ENCODE measurements at places on chromosomes 12 and 14.

GRCh38 chr12:48182631-48183030, 813 bp upstream of the CCDC184 start:
- no peak for DNase-seq

DNA sequence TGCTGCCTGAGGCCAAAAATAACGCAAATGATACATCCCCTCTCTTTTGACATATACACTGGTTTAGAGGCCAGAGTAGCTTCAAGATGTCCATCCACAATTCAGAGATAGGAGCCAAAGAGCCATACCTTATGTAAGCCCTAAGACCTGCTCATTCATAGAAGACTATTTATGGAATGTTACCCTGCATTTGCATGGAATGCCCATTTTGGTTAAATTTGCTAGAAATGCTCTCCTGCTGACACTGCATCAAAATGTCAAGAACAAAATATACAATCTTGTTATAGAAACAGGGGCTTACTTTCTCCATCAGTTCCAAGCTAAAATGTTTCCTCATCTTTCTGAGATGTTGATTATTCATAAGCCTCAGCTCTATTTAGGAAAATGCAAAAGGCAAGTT, 183.3 kb upstream of the CDKN3 start:
- no peak for DNase-seq

GRCh38 chr14:71355324-71356201, 448.3 kb downstream of the PCNX1 start:
- DNase-seq = peak; percentile 49

DNA sequence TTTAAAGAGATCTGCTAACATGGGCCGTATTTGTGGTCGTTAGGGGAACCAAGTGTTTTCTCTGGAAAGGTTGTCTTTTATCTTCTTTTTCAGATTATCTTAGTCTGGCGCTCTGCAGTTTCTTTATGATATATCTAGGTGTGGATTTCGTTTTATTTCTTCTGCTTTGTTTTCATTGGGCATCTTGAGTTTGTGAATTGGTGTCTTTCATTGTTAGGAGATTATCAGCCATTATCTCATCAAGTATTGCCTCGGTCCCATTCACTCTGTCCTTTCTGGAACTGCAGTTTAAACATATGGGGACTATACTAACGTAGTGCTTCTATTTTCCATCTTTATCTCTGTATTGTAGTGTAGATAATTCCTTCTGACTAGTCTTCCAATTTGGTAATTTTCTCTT, 60.4 kb downstream of the BICDL1 start:
- DNase-seq = no peak

DNA sequence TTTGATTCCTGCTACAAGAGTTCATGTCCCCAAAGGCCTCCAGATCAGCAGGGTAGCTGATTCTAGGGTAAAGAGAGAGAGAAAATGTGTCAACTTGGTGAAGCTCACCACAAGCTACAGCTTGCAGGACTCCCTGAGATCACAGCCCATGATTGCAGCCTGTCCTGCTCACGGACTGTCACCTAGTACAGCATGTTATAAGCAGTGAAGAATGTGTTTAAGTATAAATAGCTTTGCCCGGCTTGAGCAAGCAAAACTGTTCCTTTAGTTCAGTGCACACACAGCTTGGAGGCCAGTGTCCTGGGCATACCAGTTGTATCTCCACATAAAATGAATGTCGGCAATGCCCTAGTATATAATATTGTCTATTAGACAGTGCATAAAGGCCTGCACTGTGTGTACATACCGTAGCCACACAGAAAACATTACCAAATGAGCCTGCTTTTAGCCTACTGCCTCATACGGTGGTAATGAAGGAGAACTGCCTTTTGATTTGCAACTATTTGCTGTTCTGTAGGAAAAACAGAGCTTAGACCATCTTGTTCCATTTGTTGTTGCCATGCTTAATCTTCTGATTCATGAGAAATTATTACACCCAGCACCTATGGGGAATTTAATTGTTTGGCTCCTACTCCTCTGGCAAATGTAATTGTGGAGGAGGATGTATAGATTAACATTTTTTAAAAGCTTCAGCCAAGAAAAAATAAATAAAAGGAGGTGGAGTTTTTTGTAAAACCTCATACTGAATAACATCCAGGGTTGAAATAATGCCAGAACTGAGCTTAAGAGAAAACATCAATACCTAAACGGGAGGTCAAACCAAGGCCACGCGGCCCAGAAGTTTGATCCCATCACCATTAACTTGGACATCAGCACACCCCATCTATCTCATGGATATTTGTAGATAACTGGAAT, 108.1 kb upstream of the G2E3 start:
- peak; percentile 33 for DNase-seq

GRCh38 chr12:53097564-53098353, at the start of gene IGFBP6:
Gene IGFBP6 (plus strand): TSS chr12:53097667. CDS start chr12:53097718, 51 bp downstream.
- DNase-seq = peak; percentile 84
